ENCODE measurements at places on chromosomes 16 and 17.

- DNase-seq = no peak
Measured at GRCh38 chr16:54062361-54063278, 224.0 kb downstream of the IRX3 start.

- DNase-seq = no peak
Measured at GRCh38 chr17:11389583-11389982, 148.6 kb downstream of the SHISA6 start.

DNA sequence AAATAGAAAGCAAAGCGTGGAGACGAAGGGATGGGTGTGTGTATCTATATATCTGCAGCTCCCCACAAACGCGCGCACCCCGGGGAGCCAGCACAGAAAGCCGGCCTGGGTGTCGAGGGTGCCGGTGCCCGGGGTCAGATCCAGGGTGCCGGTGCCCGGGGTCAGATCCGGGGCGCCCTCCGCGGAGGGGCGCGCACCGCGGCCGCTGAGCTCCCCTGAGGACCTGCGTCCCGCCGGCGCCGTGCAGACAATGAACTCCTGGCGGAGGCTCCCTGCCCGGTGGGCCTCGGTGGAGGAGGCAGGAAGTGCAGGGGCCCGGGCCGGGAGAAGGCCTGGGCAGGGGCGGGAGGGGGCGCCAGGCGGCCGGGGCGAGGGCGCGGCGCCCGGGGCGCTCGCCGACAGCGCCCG is 1.1 kb downstream of the ZNF423 start:
- no peak for DNase-seq

- peak; percentile 71 for DNase-seq
Measured at GRCh38 chr17:2336852-2337543, at the start of gene SGSM2. SGSM2 (plus strand) TSS chr17:2337501; CDS start chr17:2337689, 188 bp downstream.

- no peak for DNase-seq
Measured at GRCh38 chr16:57203451-57203850, 17.3 kb downstream of the RSPRY1 start.

DNA sequence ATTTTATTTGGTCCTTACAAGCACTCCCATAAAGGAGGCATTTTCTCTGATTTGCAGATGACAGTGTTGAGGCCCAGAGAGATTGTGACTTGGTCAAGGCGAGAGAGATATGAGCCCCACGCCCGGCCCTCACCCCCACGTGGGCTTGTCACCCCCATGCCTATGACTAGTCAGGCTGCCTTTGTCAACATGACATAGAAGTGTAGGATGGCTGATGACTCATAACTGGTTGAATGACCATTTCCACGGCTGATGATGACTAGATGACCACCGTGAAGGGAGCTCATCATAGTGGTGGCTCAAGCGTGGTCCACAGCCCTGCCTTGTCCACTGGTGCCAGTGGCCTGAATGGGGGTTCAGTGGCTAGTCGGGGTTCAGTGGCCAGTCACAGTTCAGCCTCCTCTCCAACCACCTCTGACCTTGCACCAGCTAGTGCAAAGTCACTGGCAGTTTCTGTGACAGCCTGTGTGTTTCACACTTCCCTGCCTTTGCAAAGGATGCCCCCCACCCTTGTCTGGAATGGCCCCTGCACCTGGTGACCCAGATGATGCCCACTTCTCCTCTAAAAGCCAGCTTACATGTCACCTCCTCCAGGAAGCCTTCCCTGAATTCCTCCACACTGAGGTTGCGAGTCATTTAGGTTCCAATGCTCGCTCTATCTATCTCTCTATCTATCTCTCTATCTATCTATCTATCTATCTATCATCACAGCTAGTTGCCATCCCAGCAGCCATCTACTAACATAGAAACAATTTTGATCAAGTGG is 3.8 kb upstream of the WSCD1 start:
- DNase-seq = no peak

DNA sequence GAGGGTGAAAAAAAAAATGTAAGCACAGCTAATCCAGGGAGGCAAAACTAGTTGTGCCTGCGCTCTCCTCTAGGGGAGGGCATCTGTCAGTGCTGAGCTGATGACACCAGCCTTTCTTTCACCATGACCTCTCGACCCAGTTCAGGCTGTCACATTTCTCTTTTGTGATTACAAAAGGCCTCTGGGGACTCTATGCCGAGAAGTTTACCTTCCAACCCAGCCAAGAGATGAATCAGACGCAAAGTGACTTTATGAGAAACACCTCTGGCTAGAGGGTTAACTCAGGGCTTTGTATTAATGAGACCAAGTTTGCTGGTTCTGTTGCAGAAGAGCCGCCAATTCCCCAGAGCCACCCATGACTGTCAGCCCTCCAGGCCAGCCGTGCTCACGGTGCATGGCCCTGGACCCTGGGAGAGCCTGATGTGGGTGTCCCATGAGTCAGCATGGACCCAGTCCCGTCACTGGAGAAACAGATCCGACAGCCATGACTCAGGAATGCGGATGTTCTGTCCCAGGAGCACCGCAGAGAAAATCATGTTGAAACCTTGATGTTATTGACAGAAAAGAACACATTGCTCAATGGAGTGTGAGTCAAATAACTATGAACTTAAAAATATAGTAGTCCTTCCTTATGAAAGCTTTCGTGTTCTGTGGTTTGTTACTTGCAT is 437.2 kb downstream of the HS3ST3B1 start:
- no peak for DNase-seq

DNA sequence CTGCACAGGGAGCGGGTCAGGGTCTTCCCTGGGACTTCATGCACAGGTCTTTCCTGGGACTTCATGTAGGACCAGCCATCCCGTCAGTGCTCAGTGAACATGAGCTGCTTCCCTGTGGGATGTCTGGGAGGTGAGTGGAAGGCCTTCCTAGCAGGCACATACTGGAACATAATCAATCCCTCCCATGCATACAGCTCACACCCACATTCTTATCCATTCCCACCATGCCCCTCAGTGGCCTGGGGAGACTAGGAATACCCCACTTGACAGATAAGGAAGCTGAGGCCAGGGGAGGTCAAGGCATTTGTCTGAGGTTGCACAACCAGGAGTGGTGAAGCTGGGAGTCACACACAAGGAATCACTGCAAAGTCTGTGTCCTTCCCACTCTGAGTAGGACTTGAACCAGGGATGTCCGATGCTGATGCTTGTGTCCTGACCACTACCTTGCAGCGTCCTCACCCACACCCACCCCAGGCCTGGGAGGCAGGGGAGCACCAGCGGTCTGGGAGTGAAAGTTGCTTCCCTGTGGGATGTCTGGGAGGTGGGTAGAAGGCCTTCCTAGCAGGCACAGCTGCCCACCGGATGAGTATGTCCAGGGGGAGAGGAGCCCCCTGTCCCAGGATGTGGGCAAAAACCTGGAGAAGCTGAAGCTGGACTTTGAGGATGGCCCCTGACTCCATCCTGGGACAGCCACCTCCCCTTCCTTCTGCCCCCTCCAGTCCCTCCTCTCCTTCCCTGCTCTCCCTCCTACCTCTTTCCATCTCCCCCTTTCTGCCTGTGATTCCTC is 1.0 kb upstream of the NLRC5 start:
- DNase-seq = no peak

DNA sequence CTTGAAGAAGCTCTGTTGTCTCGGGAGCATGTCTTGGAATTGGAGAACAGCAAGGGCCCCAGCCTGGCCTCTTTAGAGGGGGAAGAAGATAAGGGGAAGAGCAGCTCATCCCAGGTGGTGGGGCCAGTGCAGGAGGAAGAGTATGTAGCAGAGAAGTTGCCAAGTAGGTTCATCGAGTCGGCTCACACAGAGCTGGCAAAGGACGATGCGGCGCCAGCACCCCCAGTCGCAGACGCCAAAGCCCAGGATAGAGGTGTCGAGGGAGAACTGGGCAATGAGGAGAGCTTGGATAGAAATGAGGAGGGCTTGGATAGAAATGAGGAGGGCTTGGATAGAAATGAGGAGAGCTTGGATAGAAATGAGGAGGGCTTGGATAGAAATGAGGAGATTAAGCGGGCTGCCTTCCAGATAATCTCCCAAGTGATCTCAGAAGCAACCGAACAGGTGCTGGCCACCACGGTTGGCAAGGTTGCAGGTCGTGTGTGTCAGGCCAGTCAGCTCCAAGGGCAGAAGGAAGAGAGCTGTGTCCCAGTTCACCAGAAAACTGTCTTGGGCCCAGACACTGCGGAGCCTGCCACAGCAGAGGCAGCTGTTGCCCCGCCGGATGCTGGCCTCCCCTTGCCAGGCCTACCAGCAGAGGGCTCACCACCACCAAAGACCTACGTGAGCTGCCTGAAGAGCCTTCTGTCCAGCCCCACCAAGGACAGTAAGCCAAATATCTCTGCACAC is 21.2 kb downstream of the AKAP1 start:
- no peak for DNase-seq

DNA sequence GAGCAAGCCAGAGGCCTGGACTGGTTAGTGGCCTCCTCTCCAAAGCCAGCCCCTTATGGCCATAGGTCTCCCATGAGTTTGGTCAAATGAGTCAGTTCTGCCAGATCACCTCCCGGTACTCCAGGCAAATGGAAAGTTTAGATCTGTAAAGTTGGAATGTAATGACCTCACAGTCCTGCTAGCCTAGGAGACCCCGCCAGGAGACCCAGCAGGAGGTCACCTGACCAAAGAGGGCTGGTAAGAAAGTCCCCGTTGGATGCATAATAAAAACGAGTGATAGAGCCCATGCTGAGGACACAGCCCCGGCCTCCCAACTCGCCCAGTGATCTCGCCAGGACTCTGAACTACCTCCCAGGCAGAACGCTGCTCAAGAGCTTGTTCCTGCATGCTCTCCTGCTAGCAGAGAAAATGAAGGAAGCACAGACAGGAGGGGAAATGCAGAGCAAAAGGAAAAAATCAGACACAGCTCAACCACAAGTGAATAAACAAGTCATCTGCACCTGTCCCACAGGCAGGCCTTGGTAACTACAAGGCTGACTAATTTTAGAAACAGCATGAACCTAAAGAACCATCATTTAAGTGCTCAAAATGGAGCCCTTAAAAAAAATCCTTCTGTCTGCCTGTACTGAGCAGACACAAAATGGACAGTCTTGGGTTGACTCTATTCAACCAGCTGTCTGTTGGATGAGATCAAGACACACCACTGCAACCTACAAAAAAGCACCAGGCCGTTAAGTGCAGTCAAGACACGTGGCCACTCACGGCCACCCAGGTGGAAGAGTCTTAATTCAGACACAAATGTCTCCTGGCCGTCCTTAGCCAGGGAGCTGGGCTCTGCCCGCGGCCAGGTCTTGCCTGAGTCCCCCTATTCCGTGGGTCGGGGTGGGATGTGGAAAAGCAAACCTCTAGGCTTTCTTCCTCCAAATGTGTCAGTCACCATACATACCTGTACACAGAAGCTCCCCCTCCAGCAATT is 9.2 kb downstream of the CDIP1 start:
- no peak for DNase-seq

GRCh38 chr16:46721885-46722284 is 26.3 kb downstream of the MYLK3 start:
- DNase-seq = no peak

- no peak for DNase-seq
Measured at GRCh38 chr17:68498479-68499326, 13.5 kb upstream of the PRKAR1A start.

- DNase-seq = peak; percentile 34
Measured at GRCh38 chr16:82639666-82640336, 13.0 kb downstream of the CDH13 start.

DNA sequence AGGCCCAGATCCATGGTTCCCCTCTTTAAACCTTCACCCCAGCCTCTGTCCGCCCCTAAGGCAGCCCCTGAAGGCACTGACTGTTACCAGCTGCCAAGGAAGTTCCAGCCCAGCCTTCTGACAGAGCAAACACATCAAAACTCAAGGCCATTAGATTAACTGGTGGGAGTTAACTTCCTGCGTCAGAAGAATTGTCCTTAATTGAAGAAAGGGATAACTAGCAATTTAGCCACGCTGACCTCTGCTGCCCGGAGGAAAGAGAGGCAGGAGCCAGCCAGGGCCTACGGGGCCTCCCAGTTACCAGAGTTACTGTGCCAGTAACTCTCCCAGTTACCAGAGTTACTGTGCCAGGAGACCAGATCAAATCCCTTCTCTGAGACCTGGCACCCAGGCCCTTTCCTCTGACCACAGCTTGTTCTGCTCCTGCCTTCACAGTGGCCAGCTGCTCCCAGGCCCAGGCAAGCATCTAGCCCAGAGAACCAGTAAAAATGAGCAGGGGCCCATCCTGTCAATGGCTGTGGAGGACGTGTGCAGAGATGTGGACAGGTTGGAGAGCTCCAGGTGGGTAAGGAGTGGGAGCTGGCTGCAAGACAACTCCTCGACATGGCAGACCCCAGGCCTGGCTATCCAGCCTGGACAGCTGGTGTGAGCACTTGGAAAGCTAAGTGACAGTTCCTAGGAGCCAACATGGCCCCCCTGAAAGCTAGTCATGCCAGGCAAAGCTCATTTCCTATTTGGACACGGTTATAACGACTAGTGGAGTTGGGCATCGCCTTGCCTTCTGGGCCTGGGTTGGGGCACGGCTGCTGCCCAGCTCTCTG is 2.8 kb upstream of the PITPNM3 start:
- DNase-seq = no peak

- no peak for DNase-seq
Measured at GRCh38 chr17:4625181-4625617, 16.3 kb downstream of the ALOX15 start.

DNA sequence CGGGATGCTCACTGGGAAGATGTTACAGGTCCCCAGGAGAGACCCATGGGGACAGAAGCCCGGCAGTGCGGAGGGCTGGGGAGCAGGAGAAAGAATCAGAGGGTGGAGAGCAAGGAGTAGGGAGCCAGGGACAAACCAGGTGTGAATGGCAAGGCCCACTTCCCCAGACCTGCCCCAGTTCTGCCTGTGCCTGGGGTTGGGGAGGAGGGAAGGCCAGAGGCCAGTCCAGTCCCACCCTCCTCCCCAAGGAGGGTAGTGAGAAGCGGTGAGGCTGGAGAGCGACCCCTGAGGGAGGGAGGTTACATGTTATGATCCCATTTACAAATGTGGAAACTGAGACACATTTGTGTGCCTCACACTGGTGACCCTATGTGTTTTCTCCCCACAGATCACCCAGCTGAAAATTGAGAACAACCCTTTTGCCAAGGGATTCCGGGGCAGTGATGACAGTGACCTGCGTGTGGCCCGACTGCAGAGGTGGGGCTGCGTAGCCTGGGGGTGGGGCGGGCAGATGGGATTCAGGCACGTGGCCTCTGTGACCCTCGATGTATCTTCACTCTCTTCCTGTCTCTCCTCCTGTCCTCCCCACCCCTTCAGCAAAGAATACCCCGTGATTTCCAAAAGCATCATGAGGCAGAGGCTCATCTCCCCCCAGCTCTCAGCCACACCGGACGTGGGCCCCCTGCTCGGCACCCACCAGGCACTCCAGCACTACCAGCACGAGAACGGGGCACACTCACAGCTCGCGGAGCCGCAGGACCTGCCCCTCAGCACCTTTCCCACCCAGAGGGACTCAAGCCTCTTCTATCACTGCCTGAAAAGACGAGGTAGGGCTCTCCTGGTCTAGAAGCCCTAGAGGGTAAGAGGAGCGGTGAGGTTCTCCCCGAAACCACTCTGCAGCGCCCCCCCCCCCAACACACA is 27.5 kb downstream of the TBX4 start:
- no peak for DNase-seq

Data from NCI-H1092 (cell line).